ENCODE measurements at places on chromosomes 3 and 15. TPM values are rescaled to one million over a fixed set of nuclear protein-coding genes. Genes with fewer than 3 reads are reported as not detected.

Gene CCDC12
- polyA plus RNA-seq, result 43.3 TPM

Gene SLC6A11
- 2.0 TPM for polyA plus RNA-seq

Gene ADIPOQ
- polyA plus RNA-seq, result 1.5 TPM

Gene PRKCI
- 25.6 TPM for polyA plus RNA-seq

Gene RETNLB
- polyA plus RNA-seq, result not detected

Gene SPSB4
- 34.5 TPM for polyA plus RNA-seq

Gene HTR3E
- not detected for polyA plus RNA-seq

Gene VGLL3
- 8.3 TPM for polyA plus RNA-seq

Gene RASGRP1
- 4.4 TPM for polyA plus RNA-seq

Gene OR5K2
- not detected for polyA plus RNA-seq

Gene C3orf20
- polyA plus RNA-seq, result 16.5 TPM

Gene NKIRAS1
- 35.0 TPM for polyA plus RNA-seq

Gene RTP3
- 2.0 TPM for polyA plus RNA-seq

Gene CD276
- 50.3 TPM for polyA plus RNA-seq

Gene IGSF11
- 99.1 TPM for polyA plus RNA-seq

Gene CTXN2
- polyA plus RNA-seq, result 1.6 TPM

Gene RLBP1
- polyA plus RNA-seq, result 1.1 TPM

Gene USP8
- polyA plus RNA-seq, result 25.0 TPM

Gene NANOGP8
- polyA plus RNA-seq, result 1.1 TPM

Gene AADACL2
- polyA plus RNA-seq, result 0.36 TPM

Gene VEPH1
- 8.1 TPM for polyA plus RNA-seq

Gene DNAH12
- 15.7 TPM for polyA plus RNA-seq

Gene MST1
- 73.4 TPM for polyA plus RNA-seq

Gene CELF6
- polyA plus RNA-seq, result 10.1 TPM

Gene GABRB3
- 11.8 TPM for polyA plus RNA-seq

All from testis (tissue), 5 donors.